ENCODE measurements at places on chromosomes 6 and 20.

DNA sequence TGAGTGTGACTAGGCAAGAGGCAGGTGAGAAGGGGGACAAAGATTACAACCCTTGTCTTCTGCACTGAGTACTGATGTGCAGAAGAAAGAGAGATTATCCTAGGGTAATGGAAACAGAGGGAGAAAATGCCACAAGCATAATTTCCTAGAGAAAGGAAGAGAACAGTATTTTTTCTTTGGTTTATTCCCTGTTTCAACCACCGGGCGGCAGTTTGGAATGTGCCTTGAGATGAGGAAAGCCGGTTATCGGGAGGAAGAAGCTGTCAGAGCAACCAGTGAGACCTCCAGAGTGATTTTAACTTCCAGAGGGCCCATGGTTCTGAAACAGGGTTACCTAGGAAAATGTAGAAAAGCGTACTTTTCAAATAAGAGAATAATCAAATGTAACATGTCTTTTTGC is 121.4 kb downstream of the REV3L start:
- DNase-seq = no peak

DNA sequence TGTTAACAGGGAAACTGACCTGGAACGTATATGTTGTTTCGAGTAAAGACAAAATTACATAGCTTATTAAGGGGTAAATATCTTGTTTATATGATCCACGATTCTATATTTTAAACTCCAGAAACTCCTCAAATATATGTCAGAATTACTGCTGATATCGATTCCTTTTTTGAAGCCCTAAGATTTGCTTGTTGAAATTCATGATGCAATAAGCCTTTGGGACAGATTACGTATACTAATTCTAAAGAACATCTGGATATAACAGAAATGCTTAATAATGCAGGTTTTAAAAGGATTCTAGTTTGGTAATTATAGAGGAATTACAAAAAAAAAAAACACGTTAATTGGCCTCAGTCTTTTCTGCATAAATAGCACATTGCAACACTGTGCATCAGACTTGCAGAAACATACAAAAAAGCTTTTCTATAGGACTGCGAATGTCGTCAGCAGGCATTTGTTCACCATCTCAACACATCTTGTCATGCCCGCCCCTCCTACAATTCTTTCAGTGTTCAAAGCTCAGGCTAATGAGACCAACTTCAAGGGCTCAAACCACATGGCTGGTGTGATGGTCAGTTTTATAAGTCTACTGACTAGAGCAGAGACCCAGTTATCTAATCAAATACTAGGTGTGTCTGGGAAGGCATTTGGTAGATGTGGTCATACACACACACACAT is 74.9 kb downstream of the AGPAT4 start:
- DNase-seq = no peak

DNA sequence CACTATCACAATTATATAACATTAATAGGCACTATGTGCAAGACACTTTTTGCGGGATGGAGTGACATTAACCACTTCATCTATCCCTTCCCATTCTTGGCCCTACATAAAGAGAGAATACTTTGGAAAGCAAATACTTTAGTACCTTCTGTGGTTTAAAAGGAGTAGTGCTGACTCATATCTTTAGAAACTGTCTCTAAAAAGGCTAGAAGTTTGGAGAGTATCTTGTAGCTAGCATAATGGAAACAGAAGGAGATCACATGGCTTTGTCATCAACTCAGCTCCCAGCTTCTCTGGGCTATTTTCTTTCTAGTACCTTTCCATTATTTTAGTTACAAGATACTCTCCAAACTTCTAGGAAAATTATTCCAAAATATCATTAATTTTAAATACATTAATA is 157.5 kb downstream of the ADGRG6 start:
- no peak for DNase-seq

- DNase-seq = no peak
Measured at GRCh38 chr6:135062735-135063134, 8.1 kb upstream of the HBS1L start.

DNA sequence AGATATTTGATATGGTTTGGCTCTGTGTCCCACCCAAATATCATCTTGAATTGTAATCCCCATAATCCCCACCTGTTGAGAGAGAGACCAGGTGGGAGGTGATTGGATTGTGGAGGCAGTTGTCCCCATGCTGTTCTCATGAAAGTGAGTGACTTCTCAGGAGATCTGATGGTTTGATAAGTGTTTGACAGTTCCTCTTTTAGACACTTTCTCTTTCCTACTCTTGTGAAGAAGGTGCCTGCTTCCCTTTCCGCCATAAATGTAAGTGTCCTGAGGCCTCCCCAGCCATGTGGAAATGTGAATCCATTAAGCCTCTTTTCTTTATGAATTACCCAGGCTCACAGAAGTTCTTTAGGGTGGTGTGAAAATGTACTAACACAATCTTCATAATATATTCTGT is 1404.0 kb upstream of the ADGRB3 start:
- no peak for DNase-seq

DNA sequence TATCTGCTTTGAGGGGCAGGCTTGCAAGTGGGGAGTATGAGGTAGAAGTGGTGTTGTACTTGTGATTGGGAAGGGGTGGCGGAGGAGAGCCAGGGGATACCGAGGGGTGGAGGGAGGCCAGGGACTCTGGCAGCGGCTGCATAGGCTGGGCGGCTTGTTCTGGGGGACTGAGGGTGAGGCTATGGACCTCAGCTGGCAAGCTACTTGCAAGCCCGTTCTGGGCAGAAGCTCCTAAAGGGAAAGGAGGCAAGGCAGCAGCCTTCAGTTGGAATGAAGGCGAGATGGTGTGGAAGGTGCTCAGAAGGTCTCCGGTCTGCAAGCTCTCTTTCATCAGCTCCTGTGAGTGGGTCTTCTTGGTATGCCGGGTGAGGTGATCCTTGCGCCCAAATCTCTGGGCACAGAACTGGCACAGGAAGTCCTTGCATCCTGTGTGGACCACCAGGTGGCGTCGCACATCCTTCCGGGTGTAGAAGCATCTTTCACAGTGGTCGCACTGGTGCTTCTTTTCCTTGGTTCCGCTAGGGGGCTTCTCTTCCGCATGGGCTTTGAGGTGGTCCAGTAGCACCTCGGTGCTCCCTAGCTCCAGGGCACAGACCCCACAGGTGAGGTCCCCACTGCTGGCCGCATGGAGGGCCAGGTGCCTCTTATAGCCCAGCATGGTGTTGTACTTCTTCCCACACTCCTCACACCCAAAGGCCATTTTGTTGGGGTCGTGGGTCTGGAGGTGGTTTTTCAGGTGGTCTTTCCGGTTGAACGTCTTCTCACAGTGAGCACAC is 66.0 kb downstream of the PLAGL1 start:
- DNase-seq = peak; percentile 49

- DNase-seq = no peak
Measured at GRCh38 chr6:37822851-37823682, 3.5 kb downstream of the ZFAND3 start.

GRCh38 chr6:14509120-14509519 is 391.5 kb downstream of the CD83 start:
- no peak for DNase-seq

- no peak for DNase-seq
Measured at GRCh38 chr20:23340524-23340923, 10.1 kb upstream of the NXT1 start.

GRCh38 chr20:58054780-58055373 is 173.6 kb downstream of the ANKRD60 start:
- DNase-seq = no peak

GRCh38 chr6:45690846-45691245 is 313.1 kb upstream of the SUPT3H start:
- no peak for DNase-seq

DNA sequence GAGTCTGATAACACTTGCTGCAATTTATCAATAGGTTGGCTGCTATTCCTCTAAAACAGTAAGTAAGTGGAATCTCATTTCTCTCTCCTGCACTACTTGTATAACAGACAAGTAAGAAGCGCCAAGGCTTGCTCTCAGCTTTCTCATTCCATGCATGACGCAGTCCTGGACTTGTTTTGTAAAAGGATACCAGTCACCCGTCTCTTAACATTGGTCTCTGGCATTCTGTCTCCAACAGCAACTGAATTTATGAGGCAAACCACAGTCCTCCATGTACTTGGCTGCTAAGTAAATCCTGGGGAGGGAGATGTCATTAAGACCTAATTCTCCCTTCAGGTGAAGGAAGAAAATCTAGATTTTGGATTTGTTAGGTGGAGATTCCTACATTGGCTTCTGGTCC is 115.4 kb downstream of the OPN5 start:
- no peak for DNase-seq

DNA sequence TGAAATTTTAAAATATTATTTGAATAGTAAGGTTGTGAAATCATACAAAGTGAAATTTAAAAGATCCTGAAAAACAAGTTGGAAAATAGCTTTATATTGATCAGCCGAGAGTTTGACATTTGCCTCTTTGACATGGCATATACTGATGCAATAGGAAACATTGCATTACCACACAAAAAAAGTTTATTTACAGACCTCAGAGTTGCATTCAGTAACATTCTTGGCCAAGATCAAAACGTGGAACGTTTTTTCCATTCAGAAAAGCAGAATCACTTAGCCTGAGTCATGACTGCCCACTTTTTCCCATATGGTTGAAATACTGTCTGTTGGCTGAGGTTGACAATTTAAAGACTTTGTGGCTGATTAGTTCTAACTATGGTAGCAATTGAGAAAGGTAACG is 55.1 kb upstream of the BACH2 start:
- DNase-seq = no peak

DNA sequence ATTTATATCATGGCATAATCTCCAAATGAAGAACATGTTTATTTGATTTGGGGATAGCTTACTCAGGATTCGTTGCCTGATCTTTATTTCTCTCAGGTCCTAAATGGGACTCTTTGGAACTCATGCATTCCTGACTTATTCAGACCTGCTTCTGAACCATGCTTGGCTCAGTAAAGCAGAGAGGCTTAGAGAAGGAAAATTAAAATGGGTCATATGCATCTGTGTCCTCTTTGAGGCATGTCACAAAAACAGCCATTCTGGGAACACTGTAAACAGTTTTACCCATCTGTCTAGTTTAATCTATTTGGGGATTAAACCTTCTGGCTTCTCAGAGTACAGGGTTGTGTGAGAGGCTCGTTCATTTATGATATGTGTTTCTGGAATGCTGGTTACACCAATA is 1017.3 kb downstream of the KIF16B start:
- no peak for DNase-seq

DNA sequence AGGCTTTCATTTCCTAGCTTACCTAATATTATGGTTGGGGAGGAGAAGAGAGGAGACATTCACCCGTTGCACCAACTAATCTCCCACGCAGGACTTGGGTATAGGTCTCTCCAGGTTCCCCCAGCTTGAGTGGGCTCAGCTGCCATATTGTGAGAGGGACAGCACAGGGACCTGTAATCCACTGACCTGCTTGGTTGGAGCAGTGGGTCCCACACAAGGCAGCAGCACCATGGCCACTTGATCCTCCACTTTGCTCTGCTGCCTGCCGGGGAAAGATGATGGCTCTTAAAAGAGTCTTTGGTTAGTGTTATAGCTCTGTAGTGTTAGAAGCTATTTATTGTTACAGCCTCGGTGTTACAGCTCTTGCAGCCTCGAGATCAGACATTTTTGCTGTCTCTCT is 22.5 kb upstream of the ECHDC1 start:
- DNase-seq = no peak

DNA sequence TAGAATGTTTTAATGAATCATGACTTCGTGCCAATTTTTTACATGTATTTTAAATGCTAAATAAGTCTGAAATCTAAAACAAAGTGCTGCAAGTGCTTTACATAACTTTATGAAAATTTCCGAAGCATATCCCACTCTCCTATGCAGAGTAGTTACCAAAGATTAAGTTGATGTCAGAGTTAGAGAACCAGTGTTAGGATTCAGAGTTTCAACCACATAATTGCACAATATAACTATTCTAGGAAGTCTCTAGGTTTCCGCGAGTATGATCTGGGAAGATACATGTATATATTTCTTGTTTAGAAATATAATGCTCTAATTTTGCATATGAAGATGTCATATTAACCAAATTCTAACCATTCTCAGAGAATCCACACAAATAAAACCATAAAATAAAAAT is 74.8 kb downstream of the ASCC3 start:
- DNase-seq = no peak

- no peak for DNase-seq
Measured at GRCh38 chr6:96542702-96543101, 20.2 kb upstream of the FHL5 start.

DNA sequence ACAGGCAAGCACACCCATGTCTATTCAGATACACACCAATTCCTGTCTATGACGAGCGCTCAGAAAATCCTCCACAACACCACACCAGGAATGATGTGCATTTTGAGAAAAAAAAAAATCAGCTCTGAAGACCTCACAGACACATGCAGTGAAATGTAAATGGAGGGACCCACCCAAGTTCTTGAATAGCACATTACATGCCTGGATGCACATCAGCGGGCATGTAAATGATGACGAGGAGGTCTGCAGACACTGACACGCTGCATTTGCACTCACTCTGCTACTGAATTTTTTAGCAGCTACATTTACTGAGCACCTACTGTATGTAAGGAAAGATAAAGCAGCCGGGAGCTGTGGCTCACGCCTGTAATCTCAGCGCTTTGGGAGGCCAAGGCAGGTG is 14.7 kb downstream of the NRSN2 start:
- no peak for DNase-seq

DNA sequence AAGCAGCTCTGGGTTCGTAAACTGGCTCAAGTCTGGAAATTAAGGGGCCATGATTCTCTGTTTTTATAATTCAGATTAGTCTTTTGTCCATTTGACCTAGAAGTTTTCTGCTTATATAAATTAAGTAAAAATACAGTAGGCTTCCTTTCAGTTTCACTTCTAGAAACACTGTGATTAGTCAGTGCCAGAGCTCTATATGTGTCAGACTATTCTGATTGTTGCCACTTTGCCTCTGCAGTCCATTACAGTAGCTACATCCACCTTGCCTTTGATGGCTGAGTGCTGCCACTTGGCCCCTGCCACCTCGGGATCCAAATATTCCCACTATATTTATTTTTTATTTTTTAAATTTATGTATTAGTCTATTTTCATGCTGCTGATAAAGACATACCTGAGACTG is 7.9 kb downstream of the ZC2HC1B start:
- DNase-seq = no peak

DNA sequence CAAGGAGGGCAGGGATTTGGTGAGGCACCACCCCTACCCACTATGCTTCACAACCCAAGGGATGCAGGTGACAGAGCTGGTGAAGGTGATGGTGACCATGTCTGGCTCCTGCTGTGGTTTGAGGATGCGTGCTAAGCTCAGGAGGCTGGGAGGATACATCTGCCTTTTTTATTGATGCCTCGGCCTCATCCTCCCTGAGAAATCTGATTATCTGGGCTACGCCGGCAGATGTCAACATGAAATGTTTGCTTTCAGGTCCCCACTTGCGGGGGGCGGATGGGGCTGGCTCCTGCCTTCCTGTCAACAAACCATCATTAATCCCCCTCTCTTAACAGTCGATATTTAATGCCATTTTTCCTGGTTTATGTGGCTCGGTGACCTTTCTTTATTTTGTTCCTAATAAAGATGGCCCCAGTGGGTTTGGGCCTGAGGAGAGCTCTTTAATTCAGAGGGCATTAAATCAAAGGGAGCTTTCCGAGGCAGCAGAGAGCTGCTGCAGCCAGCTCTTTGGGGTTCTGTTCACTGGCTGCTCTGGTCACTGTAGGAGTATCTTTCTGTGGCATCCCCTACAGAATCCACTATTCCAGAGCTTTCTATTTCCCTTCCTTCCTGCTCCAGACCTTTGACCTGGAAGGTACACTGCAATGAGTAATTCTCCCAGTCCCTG is 33.5 kb upstream of the LRFN2 start:
- DNase-seq = no peak

GRCh38 chr20:9996944-9997343 is 37.8 kb upstream of the ANKEF1 start:
- DNase-seq = no peak

- DNase-seq = no peak
Measured at GRCh38 chr20:6339176-6339575, 216.3 kb upstream of the FERMT1 start.

Data from activated CD8-positive, alpha-beta memory T cell treated with anti-CD3 and anti-CD28 coated beads for 1 hour (primary cell).